Adipose tissue (tissue), 3 donors: ENCODE measurements at places on chromosomes 2 and 18. TPM values are rescaled to one million over a fixed set of nuclear protein-coding genes. Genes with fewer than 3 reads are reported as not detected.

Gene SYT4
- polyA plus RNA-seq: 0.43 TPM

Gene MFSD2B
- 0.18 TPM for polyA plus RNA-seq

Gene SPIRE1
- 9.1 TPM for polyA plus RNA-seq

Gene LYPD1
- 1.3 TPM for polyA plus RNA-seq

Gene TWIST2
- 99.9 TPM for polyA plus RNA-seq

Gene GPAT2
- 7.9 TPM for polyA plus RNA-seq

Gene GPR45
- not detected for polyA plus RNA-seq

Gene MOGAT1
- 0.30 TPM for polyA plus RNA-seq

Gene LIPG
- polyA plus RNA-seq: 1.4 TPM

Gene CFC1
- polyA plus RNA-seq: 0.80 TPM

Gene UGT1A8
- polyA plus RNA-seq: not detected

Gene KCNS3
- 7.3 TPM for polyA plus RNA-seq

Gene CAPG
- 22.2 TPM for polyA plus RNA-seq

Gene EVX2
- not detected for polyA plus RNA-seq

Gene ICA1L
- polyA plus RNA-seq: 2.2 TPM

Gene TOGARAM2
- polyA plus RNA-seq: 0.30 TPM

Gene TCF23
- 0.22 TPM for polyA plus RNA-seq

Gene SGPP2
- 0.11 TPM for polyA plus RNA-seq

Gene TRAF3IP1
- polyA plus RNA-seq: 7.8 TPM

Gene PROM2
- 3.0 TPM for polyA plus RNA-seq

Gene UBXN4
- 38.0 TPM for polyA plus RNA-seq

Gene GPATCH11
- 11.8 TPM for polyA plus RNA-seq

Gene ASTL
- polyA plus RNA-seq: 0.10 TPM

Gene GTF2A1L
- polyA plus RNA-seq: 0.03 TPM

Gene RBM44
- polyA plus RNA-seq: 0.12 TPM

Gene GAL3ST2
- not detected for polyA plus RNA-seq

Gene ELOA2
- not detected for polyA plus RNA-seq

Gene KIAA2012
- polyA plus RNA-seq: 0.11 TPM

Gene SLC23A3
- 0.64 TPM for polyA plus RNA-seq

Gene CCNYL1
- polyA plus RNA-seq: 6.9 TPM
